ENCODE measurements at places on chromosomes 16 and 17. TPM values are rescaled to one million over a fixed set of nuclear protein-coding genes. Genes with fewer than 3 reads are reported as not detected.

DNA sequence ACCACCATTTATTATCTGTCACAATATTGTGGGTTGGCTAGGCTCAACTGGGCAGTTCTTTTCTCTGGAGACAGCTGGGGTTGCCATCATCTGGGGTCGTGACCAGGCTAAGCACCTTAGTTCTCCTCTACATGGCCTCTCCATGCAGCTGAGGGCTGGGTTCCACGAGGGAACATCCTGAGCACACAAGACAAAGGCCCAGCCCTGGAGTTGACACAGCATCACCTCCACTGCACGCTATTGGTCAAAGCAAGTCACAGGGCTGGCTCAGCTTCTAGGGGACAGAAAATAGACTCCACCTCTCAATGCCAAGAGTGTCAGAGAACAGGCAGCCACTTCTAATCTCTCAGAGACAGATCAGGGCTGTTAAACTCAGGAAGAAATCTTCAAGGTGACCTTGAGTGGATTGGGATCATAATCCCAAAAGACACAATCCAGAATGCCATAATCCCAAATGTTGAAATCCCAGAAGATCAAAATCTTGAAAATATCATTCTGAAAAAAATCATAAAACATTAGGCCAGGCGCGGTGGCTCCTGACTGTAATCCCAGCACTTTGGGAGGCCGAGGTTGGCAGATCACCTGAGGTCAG lies 13.0 kb upstream of the USP10 start:
- no peak for DNase-seq

GRCh38 chr17:47785538-47786123 lies 36.0 kb downstream of the OSBPL7 start:
- no peak for DNase-seq

- DNase-seq, result no peak
Observed at GRCh38 chr16:79171504-79171903, 429.0 kb downstream of the MAF start.

- no peak for DNase-seq
Observed at GRCh38 chr17:50586421-50587247, 26.1 kb downstream of the CACNA1G start.

GRCh38 chr17:48928876-48929811 lies 15.5 kb downstream of the SNF8 start:
- DNase-seq, result no peak

DNA sequence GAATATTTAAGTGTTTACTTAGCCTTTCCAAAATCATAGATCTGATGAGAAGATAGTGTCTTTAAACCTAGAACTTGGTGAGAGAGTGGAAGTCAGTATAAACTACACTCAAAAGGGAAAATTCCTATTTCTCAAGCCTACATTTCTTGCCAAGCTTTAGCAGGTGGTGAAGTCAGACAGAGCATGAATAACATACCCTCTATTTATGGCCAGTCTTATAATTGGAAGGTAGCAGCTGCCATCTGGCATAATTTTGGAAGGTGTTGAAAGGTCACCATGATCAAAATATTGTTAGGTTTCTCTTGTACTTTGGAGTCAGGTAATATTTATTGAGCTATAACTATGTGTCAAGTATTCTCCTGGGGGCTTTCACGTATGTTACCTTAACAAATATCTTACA lies 729.3 kb upstream of the KIF2B start:
- no peak for DNase-seq

DNA sequence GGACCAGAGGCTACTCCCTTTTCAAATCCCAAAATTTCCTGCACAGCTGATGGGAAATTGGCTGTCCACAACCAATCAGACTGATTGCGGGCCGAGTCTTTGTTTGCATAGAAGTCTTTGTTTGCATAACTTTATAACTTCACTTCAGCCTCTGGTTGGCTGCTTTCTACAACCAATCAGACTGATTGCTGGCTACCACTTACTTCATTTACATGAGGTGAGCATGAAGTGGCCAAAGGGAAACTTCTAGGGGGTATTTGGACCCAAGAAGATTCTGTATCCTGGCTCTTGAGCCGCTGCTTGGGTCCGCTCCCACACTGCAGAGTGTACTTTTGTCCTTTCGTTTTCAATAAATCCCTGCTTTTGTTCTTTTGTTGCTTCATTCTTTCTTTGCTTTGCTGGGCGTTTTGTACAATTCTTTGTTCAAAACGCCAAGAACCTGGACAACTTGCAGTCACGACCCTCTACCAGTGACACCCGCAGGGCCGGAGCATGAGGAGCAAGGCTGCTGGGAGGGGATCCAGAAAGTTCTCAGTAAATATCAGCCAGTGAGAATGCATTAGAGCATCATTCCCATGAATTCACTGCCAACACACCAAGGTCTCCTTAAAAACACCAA lies 67.5 kb downstream of the IQCK start:
- DNase-seq, result no peak

DNA sequence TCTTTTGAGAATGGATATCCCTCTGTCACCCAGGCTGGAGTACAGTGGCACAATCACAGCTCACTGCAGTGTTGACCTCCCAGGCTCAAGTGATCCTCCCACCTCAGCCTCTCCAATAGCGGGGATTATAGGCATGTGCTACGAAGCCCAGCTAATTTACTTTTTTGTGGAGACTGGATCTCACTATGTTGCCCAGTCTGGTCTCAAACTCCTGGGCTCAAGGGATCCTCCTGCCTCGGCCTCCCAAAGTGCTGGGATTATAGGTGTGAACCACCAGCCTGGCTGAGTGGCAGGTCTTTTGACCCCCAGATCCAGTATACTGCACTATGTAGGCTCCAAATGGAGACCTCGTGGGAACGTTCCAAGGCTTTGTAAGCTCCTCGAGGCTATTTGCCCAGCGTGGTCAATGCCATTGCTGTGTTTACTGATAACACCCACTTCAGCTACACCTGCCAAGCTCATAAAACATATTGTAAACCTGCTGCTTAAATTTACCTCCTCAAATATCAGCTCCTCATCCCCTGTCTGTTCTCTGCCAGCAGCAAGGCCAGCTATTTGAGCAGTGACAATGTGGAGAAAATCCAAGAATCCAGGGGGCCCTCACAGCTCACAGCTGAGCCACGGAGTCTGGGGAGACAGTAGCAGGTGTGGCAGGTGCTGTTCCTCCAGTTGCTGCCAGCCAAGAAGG lies 16.2 kb upstream of the KIFC3 start:
- DNase-seq, result no peak

GRCh38 chr17:6667516-6667915 lies 16.0 kb downstream of the C17orf100 start:
- DNase-seq, result no peak

- no peak for DNase-seq
Observed at GRCh38 chr16:80355335-80355734, 185.5 kb upstream of the DYNLRB2 start.

Gene HID1
- 8.3 TPM for total RNA-seq

Gene TMC5
- total RNA-seq, result under 0.01 TPM

Gene CA7
- total RNA-seq, result not detected

Gene HSPB9
- not detected for total RNA-seq

Gene KRT13
- 23.3 TPM for total RNA-seq

Gene NCOR1
- total RNA-seq, result 117 TPM

Gene GGT6
- total RNA-seq, result not detected

Gene KRTAP4-6
- not detected for total RNA-seq

Data from esophagus muscularis mucosa (tissue), 4 donors.